ENCODE measurements at places on chromosomes 7 and 10. TPM values are rescaled to one million over a fixed set of nuclear protein-coding genes. Genes with fewer than 3 reads are reported as not detected.

The WDR86 gene
- 0.72 TPM for total RNA-seq

GRCh38 chr10:84416245-84416555, 87.8 kb downstream of the CCSER2 start:
- DNase-seq, result no peak

The SFTPA2 gene
- total RNA-seq, result 2.8 TPM

GRCh38 chr10:16439295-16439694, 2.5 kb downstream of the PTER start:
- DNase-seq, result no peak

- DNase-seq, result no peak
These were observed 129.3 kb downstream of the GLI3 start for GRCh38 chr7:42107484-42108240.

DNA sequence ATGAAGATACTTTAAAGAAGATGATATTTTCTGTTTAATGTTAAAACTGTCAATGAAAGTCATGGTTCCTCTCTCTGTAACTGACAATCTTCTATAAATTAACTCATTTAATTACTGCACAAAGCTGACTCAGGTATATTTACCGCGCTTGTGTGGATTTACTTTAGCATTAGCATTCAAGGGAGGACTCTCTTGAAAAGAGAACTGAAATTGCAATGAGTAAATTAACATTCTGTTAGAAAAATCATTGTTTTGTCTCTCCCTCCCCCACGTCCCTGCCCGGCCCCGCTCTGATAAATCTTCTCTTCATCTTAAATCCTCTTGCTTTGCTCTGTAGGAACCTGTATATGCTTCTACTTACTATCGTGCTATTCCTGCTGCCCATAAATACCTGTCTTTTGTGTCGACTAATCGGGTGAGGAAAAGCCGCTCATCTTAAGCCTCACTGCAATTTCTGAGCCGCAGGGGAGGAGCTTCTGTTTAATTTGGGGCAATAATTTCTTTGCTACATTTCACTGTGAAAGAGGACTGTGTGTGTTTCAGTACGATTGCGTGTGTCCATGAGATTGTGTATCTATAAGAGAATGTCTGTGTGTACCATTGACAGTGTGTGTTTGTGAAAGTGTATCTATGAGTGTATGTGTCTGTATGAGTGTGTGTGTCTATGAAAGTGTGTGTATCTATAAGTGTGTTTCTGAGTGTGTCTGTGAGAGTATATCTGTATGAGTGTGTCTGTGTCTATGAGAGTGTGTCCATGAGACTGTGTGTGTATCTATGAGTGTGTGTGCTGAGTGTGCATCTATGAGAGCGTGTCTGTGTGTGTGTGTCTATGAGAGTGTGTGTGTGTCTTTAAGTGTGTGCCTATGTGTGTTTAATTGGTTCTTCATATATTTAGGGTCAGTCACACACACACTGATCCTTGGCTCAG, 46.5 kb upstream of the LYZL2 start:
- no peak for DNase-seq

DNA sequence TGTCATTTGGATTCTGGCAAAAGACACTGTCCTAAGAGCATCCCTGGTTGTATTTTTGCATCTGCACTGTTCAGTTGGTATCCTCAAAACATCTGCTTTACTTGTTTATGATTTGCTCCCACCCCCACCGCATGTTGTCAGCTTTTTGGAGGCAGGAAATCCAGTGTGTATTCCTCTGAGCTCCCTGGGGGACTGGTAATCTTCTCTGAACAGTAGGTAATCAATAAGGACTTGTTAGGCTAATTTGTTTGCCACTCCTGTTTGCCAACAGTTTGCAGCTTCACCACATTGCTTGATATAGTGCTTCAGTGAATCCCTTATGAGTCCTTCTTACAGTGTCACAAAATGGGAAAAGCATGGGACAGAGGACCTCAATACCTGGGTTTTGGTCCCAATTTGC, 49.1 kb downstream of the FEZF1 start:
- no peak for DNase-seq

Data from Panc1 (cell line).